ENCODE measurements at places on chromosomes 11 and 22.

- no peak for DNase-seq
These were observed 354.9 kb downstream of the JRKL start for GRCh38 chr11:96744697-96745096.

DNA sequence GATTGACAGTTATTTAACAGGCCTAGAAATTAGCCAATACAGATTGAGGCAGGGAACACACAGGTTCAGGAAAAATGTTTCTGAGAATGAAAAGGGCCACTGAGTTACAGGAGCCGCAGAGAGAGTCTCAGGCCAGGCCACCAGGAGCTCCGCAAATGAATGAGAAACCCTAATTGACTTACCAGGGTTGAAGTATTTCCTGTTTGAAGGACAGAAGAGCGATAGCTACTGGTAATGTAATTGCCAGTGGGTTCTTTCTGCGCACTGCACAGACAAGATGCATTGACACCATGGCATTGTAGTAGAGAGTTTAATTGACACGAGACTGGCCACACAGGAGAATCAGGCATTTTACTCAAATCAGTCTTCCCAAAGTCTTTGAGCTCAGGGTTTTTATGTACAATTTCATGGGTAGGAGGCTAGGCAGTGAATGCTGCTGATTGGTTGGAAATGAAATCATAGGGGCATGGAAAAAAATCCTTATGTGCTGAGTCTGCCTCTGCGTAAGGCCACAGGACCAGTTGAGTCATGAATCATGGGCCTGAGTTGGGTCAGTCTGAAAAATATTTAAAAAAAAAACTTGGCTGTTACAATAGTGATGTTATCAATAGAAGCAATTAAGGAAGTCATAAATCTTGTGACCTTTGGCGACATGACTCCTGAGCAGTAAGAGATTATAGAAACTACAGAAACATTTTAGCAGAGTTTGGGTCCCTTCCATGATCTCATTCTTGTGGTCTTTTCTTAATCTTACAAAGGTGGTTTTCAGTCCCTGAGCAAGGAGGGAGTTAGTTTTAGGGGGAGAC is 203.8 kb downstream of the CASP12 start:
- peak; percentile 58 for DNase-seq

DNA sequence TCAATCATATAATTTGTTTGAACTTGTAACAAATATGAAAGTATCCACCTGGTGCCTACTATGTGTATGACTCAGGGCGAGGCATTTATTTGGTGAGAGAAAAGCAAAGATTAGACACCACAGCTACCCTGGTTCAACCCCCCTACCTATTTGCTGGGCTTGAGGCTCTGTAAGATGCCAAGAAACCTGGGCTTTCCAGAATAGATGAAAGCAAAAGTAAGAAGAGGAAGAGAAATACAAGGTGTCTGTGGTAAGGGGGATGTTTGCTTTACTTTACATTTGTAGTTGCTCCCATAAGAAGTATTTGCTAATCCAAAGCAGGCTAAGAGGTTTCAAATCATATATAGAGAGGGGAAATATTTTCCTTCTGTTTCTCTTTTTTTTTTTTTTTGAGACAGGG is 61.7 kb downstream of the DDI1 start:
- DNase-seq = no peak

GRCh38 chr11:27348340-27348873 is 14.6 kb downstream of the CCDC34 start:
- no peak for DNase-seq

DNA sequence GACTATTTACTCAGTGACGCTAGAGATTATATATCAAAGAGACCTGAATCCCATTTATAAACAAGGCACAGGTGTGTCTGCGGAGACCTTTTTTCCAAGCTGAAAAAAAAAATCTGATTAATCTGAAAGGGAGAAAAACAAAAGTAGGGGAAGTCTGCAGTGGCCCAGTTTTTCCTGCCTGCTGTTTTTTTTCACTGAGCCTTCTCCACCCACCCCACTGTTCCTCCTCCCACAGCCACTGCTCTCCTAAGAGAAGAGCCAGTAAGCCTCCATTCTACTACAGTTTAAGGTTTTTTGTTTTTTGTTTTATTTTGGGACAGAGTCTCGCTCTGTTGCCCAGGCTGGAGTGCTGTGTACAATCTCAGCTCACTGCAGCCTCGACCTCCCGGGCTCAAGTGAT is 18.4 kb downstream of the ARFGAP2 start:
- no peak for DNase-seq

- DNase-seq = peak; percentile 6
These were observed 50.5 kb upstream of the LRRC55 start for GRCh38 chr11:57131080-57131790.

DNA sequence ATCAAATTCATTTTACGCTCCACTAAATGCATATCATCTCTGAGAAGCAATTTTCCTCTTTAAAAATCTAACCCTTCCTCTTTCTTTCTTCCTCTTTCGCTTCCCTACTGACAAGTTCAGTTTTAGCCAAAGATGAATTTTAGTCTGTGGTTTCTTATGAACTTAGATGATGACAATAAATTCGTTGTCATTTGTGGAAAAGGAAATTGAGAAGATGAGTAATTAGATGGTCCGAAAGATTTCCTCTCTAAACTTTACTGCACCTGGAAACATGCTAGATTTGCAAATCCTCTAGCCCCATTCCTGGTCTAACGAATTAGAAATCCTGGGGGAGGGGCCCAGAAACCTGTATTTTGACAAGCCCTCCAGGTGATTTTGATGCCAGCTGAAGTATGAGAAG is 855.4 kb upstream of the CHORDC1 start:
- no peak for DNase-seq

DNA sequence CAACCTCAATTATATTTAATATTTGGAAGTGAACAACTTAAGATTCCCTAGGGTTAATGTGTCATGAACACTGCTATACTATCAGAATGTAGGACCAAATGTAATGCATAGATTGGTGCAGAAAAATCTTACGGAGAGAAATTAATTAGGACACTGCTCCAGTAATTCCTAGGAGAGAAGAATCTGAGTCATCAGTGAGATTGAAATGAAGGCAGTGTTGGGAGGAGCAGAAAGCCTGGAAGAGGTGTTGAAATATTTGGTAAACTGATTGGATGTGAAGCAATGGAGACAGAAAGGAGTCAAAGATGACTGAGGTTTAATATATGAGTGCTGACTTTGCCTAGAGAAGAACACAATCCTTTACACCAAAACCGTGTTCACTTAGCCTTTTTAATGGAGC is 836.0 kb downstream of the FAM181B start:
- DNase-seq = no peak

DNA sequence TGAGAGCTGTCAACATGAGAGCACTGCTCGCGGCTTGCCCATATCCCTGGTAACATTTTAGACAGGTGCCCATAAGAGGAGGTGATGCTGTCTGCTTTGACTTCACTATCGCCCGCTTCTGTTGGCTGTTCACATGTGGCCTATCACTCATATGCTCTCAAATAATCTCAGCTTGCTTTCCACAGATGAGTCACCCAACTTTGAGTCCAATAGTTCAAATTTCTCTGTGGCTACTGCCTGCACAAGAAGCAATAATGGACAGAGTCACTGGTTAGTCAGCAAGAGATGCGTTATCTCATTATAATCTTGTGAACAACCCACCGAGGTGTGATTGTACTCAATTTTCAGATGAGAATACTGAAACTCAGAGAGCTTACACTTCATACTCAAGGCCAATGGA is 1714.1 kb downstream of the LRRC4C start:
- DNase-seq = peak; percentile 70

DNA sequence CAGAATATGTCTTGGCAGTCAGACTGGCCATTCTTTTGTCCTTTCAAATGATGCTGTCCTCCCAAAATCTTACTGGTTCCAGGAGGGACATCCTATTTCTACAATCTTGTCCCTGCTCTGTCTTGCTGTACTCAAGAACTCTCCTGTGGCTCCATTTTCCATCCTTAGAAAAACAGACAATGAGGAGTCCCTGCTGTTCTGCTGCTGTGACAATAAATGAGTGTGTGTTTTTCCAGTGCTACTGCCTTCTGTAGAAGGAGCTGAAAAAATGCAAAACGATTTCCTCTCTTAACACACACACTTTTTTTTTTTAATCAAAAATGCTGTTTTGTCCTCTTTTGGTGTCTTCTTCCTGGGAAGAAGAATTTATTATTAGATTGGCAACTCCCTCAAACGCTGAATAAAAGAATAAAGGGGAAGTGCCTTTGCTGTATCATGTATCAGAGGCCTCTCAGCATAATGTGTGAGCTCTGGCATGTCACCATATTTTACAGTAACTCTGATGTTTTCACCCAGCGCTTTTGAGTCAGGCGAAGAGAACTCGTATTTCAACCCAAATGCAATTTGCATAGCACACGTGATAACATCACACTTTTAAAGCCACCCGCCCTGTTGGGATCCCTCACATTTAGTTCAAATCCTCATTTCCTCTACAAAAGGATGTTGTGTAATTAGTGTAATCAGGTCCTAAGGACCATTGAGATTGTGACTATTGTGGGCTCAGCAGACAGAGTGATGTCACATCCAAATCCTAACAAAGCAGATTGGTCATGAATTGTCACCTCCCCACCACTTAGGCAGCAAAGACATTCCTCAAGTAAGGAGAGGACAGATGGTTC is 496.0 kb upstream of the LARGE1 start:
- DNase-seq = no peak

GRCh38 chr22:43153899-43154298 is 2.5 kb downstream of the TSPO start:
- no peak for DNase-seq
